CD4-positive, alpha-beta T cell treated with Interleukin-4 for 4 hours (primary cell): ENCODE measurements at places on chromosomes 2 and 18.

DNA sequence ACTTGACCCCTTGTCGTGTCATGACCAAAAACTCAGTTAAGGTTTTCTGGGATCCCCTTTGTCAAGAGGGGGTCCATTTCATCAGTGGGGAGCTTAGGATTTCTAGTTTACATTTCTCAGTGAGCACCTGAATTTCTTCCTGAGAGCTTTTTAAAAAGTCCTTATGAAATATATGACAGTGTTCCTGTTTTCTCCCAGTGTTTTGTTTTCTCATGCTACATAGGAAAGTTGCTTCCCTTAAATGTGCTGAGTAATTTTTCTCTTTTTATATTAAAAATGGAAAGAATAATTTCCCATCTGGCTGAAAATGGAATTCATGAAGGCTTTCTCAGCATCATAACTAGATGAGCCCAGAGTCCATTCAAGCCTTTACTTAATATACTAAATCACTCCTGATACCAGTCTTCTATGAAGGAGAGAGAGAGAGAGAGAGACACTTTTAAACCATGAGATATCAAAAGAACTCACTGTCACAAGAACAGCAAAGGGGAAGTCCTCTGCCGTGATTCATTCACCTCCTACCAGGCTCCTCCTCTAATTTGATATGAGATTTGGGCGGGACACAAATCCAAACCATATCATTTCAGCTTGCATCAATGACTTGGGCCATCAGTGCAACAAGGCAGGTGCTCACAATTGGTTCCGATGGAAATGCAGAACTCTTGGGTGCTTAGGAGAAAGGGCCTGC lies 61.1 kb downstream of the XRCC5 start:
- peak; percentile 13 for DNase-seq

GRCh38 chr18:55500316-55501086 lies 87.5 kb downstream of the TCF4 start:
- no peak for DNase-seq

GRCh38 chr2:134136731-134137130 lies 117.1 kb upstream of the MGAT5 start:
- DNase-seq: no peak

GRCh38 chr18:3692113-3692621 lies 242.2 kb downstream of the TGIF1 start:
- DNase-seq: no peak

DNA sequence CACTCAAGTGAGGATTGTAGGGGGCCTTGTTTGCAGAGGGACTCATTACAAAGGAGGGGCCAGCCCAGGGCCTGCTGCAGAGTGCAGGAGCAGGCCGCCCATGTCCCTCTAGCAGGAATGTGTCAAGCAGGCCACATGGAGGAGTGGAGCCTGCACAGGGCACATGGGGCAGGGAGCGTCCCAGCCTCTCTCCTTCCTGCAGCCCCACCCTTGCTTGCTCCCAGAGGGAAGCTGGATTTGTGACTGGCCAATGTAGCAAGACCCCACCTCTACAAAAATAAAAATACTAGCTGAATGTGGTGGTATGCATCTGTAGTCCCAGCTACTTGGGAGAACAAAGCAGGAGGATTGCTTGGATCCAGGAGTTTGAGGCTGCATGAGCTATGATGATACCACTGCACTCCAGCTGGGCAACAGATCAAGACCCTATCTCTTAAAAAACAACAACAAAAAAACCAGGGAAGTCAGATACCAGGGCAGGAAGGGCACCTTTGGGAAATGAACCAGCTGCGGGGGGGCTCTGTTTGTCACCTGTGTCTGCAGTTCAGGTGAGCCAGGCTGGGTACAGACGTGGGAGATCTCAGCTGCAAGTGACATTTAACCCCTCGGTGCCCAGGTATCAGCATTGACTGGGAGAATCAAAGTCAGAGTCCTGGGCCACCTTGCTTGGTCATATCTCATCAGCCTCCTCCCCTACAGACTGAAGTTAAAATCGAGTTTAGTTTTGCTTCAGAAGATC lies 27.7 kb downstream of the IMPA2 start:
- no peak for DNase-seq
